ENCODE measurements at places on chromosomes 1 and 21. TPM values are rescaled to one million over a fixed set of nuclear protein-coding genes. Genes with fewer than 3 reads are reported as not detected.

MAN1C1 gene
- total RNA-seq: 59.0 TPM

JAM2 gene
- 26.8 TPM for total RNA-seq

TNFAIP8L2 gene
- 3.1 TPM for total RNA-seq

DNA sequence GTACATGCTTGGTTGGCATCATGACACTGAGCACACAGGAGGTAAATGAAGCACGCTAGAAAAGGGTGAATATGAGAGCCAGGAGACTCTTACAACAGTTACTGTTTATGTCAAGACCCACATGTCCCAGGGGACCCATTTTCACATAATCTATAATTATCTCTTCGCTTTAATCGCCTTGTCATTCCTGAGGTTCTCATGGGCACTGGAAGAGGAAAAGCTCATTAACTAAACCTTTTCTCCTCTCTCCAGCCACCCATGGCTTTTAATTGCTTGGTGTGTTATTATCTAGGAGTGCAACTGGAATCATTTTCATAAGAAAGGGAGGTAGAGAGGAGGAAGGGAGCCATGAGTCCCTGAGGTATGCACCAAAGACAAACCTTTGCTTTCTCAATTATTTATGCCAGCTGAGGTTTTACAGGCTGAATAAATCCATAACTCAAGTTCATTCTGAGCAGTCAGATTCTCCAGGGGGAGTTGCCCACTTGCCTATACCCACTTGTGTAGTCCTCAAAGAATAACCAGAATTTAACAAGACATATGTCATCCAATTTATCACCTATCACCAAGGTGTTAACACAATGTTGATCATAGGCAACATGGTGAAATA, 77.4 kb downstream of the ACBD6 start:
- DNase-seq: no peak

GRCh38 chr21:42478504-42478903, 17.5 kb downstream of the RSPH1 start:
- no peak for DNase-seq

GRCh38 chr1:231159963-231160761, 1.7 kb upstream of the TRIM67 start:
- DNase-seq: no peak

DNA sequence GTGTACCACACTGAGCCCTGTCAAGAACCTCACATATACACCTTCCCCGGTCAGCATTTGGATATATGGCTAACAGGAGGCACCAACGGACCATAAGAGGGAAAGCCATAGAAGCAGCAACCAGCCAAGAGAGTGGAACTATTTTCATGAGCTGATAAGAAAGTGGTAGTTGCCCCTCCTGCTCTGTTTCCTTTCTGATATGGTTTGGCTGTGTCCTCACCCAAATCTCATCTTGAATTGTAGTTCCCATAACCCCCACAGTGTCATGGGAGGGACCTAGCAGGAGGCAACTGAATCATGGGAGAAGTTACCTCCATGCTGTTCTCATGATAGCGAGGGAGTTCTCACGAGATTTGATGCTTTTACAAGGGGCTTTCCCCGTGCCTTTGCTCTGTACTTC, 366.1 kb upstream of the DAB1 start:
- DNase-seq: no peak
